ENCODE measurements at places on chromosomes 6 and 20. TPM values are rescaled to one million over a fixed set of nuclear protein-coding genes. Genes with fewer than 3 reads are reported as not detected.

CD40 gene
- 0.52 TPM for polyA plus RNA-seq

MCCD1 gene
- polyA plus RNA-seq: not detected

TMC2 gene
- not detected for polyA plus RNA-seq

TSPO2 gene
- not detected for polyA plus RNA-seq

GRIK2 gene
- polyA plus RNA-seq: 8.2 TPM

MCHR2 gene
- not detected for polyA plus RNA-seq

SYNDIG1 gene
- polyA plus RNA-seq: not detected

CALHM4 gene
- polyA plus RNA-seq: 0.11 TPM

TPBG gene
- 75.6 TPM for polyA plus RNA-seq

SEMG1 gene
- not detected for polyA plus RNA-seq

SRMS gene
- polyA plus RNA-seq: not detected

PDE10A gene
- 3.9 TPM for polyA plus RNA-seq

LTA gene
- not detected for polyA plus RNA-seq

ARFRP1 gene
- polyA plus RNA-seq: 36.3 TPM

DNMT3B gene
- polyA plus RNA-seq: 1.9 TPM

RING1 gene
- polyA plus RNA-seq: 40.8 TPM

SLC17A2 gene
- not detected for polyA plus RNA-seq

TSBP1 gene
- polyA plus RNA-seq: not detected

ENPP4 gene
- 0.04 TPM for polyA plus RNA-seq

DEFB124 gene
- polyA plus RNA-seq: not detected

SLC22A7 gene
- polyA plus RNA-seq: not detected

All from IMR-90 (cell line).